CD4-positive, alpha-beta T cell (primary cell): ENCODE measurements at places on chromosomes 7 and 10.

- no peak for DNase-seq
Measured at GRCh38 chr7:41915871-41916270, 213.0 kb upstream of the INHBA start.

GRCh38 chr7:151930695-151931094 lies 25.6 kb upstream of the GALNTL5 start:
- DNase-seq = no peak

DNA sequence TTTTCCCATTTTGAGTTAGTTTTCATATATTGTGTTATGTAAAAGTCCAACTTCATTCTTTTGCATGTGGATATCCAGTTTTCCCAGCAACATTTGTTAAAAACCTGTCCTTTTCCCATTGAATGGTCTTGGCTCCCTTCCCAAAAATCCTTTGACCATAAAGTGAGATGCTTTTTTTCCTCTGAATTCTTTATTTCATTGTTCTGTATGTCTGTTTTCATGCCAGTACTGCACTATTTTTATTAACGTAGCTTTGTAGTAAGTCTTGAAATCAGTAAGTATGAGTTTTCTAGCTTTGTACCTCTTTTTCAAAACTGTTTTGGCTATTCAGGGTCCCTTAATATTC lies 20.0 kb downstream of the C1GALT1 start:
- DNase-seq = no peak

GRCh38 chr10:98994030-98994429 lies 241.6 kb downstream of the HPSE2 start:
- no peak for DNase-seq

DNA sequence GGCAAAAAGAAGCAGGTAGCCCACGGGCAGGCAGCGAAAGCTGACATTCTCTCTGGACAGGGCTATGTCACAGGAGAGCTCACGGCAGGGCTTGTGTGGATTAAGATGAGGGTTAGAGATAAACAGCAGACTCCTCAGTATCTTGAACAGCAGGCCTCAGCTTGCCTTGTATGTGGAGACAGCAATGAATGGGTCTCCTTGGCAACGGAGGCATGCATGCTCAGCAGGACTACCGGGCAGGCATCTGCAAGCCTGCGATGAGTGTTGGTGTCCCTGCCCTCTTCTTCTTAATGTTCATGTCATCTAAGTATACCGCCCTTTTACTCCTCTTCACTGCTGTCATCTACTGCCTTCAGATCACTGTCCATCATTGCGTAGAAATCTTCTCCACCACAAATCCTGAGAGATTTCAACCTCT lies 81.9 kb upstream of the C1GALT1 start:
- DNase-seq = no peak

GRCh38 chr7:75712517-75713361 lies 26.0 kb downstream of the HIP1 start:
- DNase-seq = no peak
